ENCODE measurements at places on chromosomes 7 and 10.

- no peak for DNase-seq
These were observed 28.9 kb upstream of the INHBA start for GRCh38 chr7:41731493-41732435.

DNA sequence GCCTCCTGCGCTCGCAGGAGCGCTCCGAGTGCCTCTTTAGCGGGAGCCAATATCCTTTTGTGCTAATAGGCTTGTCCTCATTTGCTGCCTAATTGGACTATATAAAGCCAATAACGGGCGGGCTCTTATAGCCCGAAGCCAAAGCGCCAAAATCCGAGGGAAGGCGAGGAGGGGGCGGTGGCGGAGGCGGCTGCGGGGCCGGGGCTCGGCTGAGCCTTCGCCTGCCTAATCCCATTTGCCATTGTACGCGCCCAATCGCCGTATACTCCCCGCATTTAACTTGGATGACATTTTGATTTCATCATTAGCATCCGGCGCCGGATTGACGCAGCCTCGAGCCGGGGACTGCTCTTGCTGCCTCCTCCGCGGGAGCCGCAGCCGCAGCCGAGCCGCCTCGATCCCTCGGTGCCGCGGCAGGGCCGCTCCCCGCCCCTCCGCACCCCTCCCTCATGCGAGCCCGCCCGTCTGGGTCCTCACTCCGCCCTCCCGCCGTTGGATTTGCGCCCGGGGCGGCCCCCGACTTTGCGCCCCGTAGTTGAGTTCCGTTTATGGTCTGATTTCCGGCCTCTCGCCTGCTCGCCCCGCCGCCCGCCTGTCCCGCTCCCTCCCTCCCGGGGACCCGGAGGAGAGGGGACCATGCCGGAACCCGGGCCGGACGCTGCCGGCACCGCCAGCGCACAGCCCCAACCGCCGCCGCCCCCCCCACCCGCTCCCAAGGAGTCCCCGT, at the start of gene HMX3:
Gene HMX3, plus strand, starts transcription at position 556 of the 727 bp plus-strand sequence. Its CDS starts 81 bp downstream, at position 637.
- no peak for DNase-seq

DNA sequence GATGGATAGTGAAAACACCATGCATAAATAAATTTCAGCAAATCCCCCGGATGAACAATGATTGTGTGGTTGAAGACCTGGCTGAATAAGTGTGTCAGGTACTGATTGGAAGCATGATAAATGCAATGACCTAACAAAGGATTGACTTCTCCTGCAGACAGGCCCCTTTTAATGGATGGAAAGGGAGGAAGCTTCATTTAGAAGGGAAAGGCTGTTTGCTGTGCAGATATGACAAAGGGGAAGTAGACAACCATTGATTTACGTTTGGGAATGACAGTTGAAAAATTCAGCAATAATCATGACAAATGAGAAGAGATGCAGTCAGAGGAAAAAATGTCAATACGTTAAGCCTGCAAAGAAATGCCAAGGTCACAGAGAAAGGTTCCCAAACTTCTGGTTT, 503.8 kb downstream of the LRMDA start:
- DNase-seq = no peak

- no peak for DNase-seq
These were observed 91.4 kb upstream of the NAMPT start for GRCh38 chr7:106376026-106376799.

- DNase-seq = no peak
These were observed 2.5 kb downstream of the ENTPD1 start for GRCh38 chr10:95758351-95759025.
